ENCODE measurements at places on chromosomes 1 and 21. TPM values are rescaled to one million over a fixed set of nuclear protein-coding genes. Genes with fewer than 3 reads are reported as not detected.

The RAB42 gene
- not detected for total RNA-seq

The DSCAM gene
- not detected for total RNA-seq

The RNU1-4 gene
- total RNA-seq: 1,968 TPM

The MPL gene
- total RNA-seq: not detected

The HMCN1 gene
- 0.02 TPM for total RNA-seq

The RSPH1 gene
- 3.5 TPM for total RNA-seq

The COL6A1 gene
- not detected for total RNA-seq

The CDC42BPA gene
- not detected for total RNA-seq

The HDGF gene
- 329 TPM for total RNA-seq

The SPRR1A gene
- not detected for total RNA-seq

The KCNJ15 gene
- not detected for total RNA-seq

The DISP3 gene
- total RNA-seq: 0.97 TPM

The MYBPH gene
- total RNA-seq: not detected

The PRDM16 gene
- total RNA-seq: not detected

The NTNG1 gene
- 6.2 TPM for total RNA-seq

The CDA gene
- total RNA-seq: not detected

The GPR37L1 gene
- not detected for total RNA-seq

The KCNK2 gene
- total RNA-seq: not detected

The TDRD5 gene
- total RNA-seq: not detected

The CD247 gene
- 1.2 TPM for total RNA-seq

The AGT gene
- not detected for total RNA-seq

The SPRR1B gene
- total RNA-seq: not detected

The TRMT1L gene
- 31.0 TPM for total RNA-seq

The SLC44A3 gene
- not detected for total RNA-seq

The FCGR3A gene
- total RNA-seq: not detected

The CRYBG2 gene
- total RNA-seq: 3.0 TPM

The ZNF697 gene
- total RNA-seq: not detected

The TTC22 gene
- total RNA-seq: not detected

The GBP4 gene
- not detected for total RNA-seq

The ID3 gene
- total RNA-seq: 621 TPM

Measured in OCI-LY7 (cell line).